Neural cell (in vitro differentiated cells): ENCODE measurements at places on chromosomes 5 and 9. TPM values are rescaled to one million over a fixed set of nuclear protein-coding genes. Genes with fewer than 3 reads are reported as not detected.

The GNA14 gene
- 0.40 and 1.1 TPM in 2 replicates for polyA plus RNA-seq

The SLC46A2 gene
- polyA plus RNA-seq, result not detected in 2 replicates

The PPP1R26 gene
- 20.1 and 30.1 TPM in 2 replicates for polyA plus RNA-seq

The CFAP77 gene
- polyA plus RNA-seq, result not detected in 2 replicates

The ZDHHC11B gene
- polyA plus RNA-seq, result 9.9 and 12.1 TPM in 2 replicates

The GRXCR2 gene
- polyA plus RNA-seq, result 0.36 TPM in 1 of 2 replicates, not detected in the other

The FAM169A gene
- polyA plus RNA-seq, result 40.7 and 46.7 TPM in 2 replicates

The ZNF366 gene
- not detected in 2 replicates for polyA plus RNA-seq

The PCDH1 gene
- 13.9 and 21.3 TPM in 2 replicates for polyA plus RNA-seq

The DRD1 gene
- 0.33 and 0.72 TPM in 2 replicates for polyA plus RNA-seq

The AK3 gene
- polyA plus RNA-seq, result 65.9 and 73.7 TPM in 2 replicates

The COL5A1 gene
- 0.06 TPM in 1 of 2 replicates, not detected in the other for polyA plus RNA-seq

The PCDHGC3 gene
- 2.1 and 2.8 TPM in 2 replicates for polyA plus RNA-seq

The SARDH gene
- polyA plus RNA-seq, result 0.56 TPM in 1 of 2 replicates, not detected in the other

The NMRK1 gene
- polyA plus RNA-seq, result 11.5 and 12.9 TPM in 2 replicates

The GBGT1 gene
- polyA plus RNA-seq, result not detected in 2 replicates

The RASEF gene
- polyA plus RNA-seq, result 0.12 and 0.18 TPM in 2 replicates

The GLDC gene
- polyA plus RNA-seq, result 11.4 and 13.9 TPM in 2 replicates

The LCN10 gene
- polyA plus RNA-seq, result not detected in 2 replicates

The TAF1L gene
- not detected in 2 replicates for polyA plus RNA-seq

The GRM6 gene
- not detected in 2 replicates for polyA plus RNA-seq

The SLC35D2 gene
- polyA plus RNA-seq, result 0.07 and 1.6 TPM in 2 replicates

The EDIL3 gene
- polyA plus RNA-seq, result 6.1 and 7.4 TPM in 2 replicates

The FSD1L gene
- 38.5 and 42.8 TPM in 2 replicates for polyA plus RNA-seq

The SLC6A7 gene
- polyA plus RNA-seq, result 1.5 and 4.6 TPM in 2 replicates

The F2RL2 gene
- not detected in 2 replicates for polyA plus RNA-seq

The EGFLAM gene
- not detected in 2 replicates for polyA plus RNA-seq

The CCIN gene
- not detected in 2 replicates for polyA plus RNA-seq

The PDCD1LG2 gene
- not detected in 2 replicates for polyA plus RNA-seq

The PCDHA7 gene
- polyA plus RNA-seq, result 2.9 and 3.3 TPM in 2 replicates

The PCDHA12 gene
- 12.8 and 13.9 TPM in 2 replicates for polyA plus RNA-seq

The GADD45G gene
- 158 and 161 TPM in 2 replicates for polyA plus RNA-seq

The MYMK gene
- polyA plus RNA-seq, result not detected in 2 replicates

The CCNO gene
- 0.16 TPM in 1 of 2 replicates, not detected in the other for polyA plus RNA-seq

The ARL14EPL gene
- 0.24 TPM in 1 of 2 replicates, not detected in the other for polyA plus RNA-seq

The GFI1B gene
- not detected in 2 replicates for polyA plus RNA-seq

The ARSI gene
- not detected in 2 replicates for polyA plus RNA-seq

The BTNL8 gene
- polyA plus RNA-seq, result not detected in 2 replicates

The MAP1B gene
- polyA plus RNA-seq, result 234 and 235 TPM in 2 replicates

The IFNA8 gene
- not detected in 2 replicates for polyA plus RNA-seq

The SMIM33 gene
- polyA plus RNA-seq, result not detected in 2 replicates

The PCSK5 gene
- 1.7 and 2.5 TPM in 2 replicates for polyA plus RNA-seq

The RELL2 gene
- polyA plus RNA-seq, result 44.9 and 49.4 TPM in 2 replicates

The PCDHB2 gene
- 103 and 105 TPM in 2 replicates for polyA plus RNA-seq

The PCDHA5 gene
- polyA plus RNA-seq, result 1.4 and 2.2 TPM in 2 replicates

The UNC5A gene
- 2.7 and 3.8 TPM in 2 replicates for polyA plus RNA-seq

The BHMT2 gene
- polyA plus RNA-seq, result not detected in 2 replicates

The CDH18 gene
- 5.6 and 9.6 TPM in 2 replicates for polyA plus RNA-seq

The ARHGEF39 gene
- 0.51 TPM in 1 of 2 replicates, not detected in the other for polyA plus RNA-seq

The RBM22 gene
- 65.9 and 67.9 TPM in 2 replicates for polyA plus RNA-seq

The COL15A1 gene
- polyA plus RNA-seq, result 2.8 and 3.4 TPM in 2 replicates

The ACOT12 gene
- 1.2 and 3.0 TPM in 2 replicates for polyA plus RNA-seq

The RLN2 gene
- not detected in 2 replicates for polyA plus RNA-seq

The PCDHA11 gene
- 5.3 and 7.3 TPM in 2 replicates for polyA plus RNA-seq

The NR5A1 gene
- polyA plus RNA-seq, result 0.09 and 2.4 TPM in 2 replicates

The MARCOL gene
- polyA plus RNA-seq, result not detected in 2 replicates
